ENCODE measurements at places on chromosomes 6 and 20.

DNA sequence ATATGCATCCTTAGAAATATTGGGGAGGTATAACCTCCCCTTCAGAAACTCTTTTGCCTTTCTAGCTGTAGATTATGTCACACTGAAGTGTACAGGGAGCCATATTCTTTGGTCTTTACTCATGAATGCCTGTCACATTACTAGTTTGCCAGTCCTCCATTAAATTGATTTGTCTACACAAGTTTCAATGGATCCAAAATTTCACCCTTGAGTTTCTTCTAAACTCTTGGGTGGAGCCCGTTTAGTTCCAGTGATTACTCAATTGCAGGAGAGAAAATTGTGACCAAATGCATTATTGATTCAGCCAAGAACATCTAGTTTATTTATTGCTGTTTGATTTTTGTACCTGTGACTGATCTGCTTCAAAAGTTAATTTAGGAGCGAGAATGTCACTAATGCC is 60.4 kb upstream of the TFB1M start:
- no peak for DNase-seq

DNA sequence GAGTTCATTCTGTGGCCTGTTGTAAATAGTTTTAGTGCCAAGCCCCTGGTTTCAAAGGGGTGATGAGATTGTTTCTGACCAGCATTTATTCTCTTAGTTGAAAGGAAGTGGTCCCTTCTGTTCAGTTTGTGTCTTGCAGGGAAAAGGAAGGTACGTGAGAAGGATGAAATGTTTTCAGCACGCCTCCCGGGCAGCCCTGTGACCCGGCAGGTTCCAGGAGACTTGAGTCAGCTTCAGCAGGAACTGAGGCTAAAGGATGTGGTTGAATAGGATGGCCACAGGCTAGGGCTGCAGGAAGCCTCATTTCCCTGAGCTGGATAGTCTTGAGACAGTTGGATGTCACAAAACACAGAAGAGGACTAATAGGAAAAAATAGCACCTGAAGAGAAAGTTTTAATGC is 132.4 kb upstream of the SYNDIG1 start:
- no peak for DNase-seq

DNA sequence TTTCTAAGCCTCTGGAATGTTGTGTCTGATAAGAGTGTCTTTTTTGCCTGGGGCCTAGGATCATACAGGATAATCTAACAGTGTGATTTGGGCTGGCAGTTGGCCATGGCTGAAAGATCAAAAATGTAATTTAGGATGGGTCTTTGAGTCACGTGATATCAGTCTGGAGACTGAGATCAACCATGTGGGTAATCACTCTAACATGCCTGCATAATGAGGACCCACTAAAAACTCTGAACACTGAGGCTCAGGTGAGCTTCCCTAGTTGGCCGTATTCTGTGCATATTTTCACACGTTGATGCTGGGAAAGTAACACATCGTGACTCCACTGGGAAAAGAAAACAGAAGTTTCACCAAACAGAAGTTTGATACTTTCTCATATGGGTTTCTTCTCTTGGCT is 6.3 kb upstream of the MMS22L start:
- no peak for DNase-seq

- DNase-seq, result no peak
Measured at GRCh38 chr6:10857259-10857658, 18.9 kb upstream of the MAK start.

GRCh38 chr6:107585815-107586435 is 96.0 kb downstream of the SOBP start:
- DNase-seq, result no peak

DNA sequence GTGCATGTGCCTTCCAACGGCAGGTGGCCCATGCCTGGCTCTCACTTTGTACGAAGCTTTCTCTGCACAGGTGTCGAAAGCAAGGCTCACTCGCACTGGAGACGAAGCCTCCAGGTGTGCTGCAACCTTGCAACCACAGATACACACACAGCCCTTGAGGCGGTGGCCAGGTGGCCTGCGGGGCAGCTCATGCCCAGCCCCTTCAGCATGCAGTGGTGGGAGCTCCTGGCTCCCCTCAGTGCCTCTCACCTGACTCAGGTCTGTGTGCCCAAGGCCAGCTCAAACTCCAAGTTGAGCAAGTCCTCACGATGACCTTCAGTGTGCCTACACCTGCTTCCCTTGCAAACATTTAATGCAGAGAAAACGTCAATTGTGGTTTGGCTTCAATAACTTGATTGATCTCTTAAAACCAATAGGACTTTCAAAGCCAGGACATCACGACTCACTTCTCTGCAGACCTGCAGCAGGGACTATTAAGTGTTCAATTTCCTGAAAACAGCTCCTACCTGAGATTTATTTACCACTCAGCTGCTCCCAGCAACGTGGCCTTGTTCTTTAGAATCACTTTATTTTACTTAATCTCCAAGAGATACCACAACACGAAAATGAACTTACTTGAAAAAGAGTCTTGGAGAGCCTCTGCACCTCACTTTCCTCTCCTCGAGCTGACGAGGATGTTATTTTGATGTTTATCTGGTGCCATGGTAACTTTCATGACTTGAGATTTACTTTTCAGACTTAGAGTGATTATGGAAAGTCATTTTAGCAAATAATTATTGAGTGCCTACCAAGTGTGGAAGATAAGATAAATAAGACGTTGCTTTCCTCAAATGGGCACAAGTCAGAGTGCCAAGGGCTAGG is 86.3 kb downstream of the SLC22A23 start:
- no peak for DNase-seq

DNA sequence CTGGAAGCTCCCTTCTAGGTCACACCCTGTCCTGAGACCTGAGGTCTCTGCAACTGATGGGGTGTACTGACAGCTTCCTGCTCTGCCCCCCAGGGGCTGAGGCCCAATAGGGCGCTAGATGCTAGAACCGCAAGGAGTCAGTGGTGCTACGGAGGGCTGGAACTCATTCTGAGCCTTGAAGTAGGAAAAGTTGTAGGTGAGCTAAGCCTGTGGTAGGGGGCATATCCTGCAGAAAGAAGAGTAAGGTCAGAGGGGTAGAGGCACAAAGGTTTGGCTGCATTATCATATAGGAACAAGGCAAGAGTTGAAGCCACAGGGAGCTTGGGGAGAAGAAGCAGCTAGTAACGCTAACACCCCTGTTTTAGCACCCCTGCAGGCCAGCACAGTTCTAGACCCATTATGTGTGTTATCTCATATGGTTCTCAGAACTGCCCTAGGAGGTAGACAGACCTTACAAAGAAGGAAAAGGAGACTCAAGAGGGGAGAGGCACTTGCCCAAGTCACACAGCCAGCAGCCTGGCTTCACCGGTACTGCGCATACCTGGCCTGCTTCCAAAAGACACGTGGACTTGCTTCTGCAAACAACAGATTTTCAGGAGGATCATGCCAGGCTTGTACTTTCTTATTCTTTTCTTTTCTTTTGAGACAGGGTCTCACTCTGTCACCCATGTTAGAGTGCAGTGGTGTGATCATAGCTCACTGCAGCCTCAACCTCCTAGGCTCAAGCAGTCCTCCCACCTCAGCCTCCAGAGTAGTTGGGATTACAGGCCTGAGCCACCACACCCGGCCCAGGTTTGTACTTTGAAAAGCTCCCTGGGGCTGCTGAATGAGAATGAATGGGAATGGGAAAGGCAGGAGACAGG is 156.1 kb downstream of the MRPL14 start:
- DNase-seq, result no peak

DNA sequence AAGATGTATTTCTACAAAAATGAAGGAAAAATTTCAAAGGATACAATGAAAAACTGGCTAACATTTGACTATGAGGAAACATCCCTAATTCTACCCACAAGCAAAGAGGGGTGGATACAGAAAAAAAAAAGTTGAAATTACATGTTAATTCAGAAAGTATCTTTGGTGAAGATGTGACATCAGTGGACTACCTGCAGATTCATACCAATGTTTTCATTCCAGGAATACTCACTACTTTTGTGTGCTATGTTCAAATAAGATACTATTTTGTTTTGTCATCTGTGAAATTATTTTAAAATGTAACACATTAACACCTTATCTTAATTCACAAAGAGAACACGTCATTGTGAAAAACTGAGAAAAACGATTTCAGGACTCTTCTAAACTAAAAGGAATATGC is 159.3 kb upstream of the SHLD1 start:
- DNase-seq, result no peak

DNA sequence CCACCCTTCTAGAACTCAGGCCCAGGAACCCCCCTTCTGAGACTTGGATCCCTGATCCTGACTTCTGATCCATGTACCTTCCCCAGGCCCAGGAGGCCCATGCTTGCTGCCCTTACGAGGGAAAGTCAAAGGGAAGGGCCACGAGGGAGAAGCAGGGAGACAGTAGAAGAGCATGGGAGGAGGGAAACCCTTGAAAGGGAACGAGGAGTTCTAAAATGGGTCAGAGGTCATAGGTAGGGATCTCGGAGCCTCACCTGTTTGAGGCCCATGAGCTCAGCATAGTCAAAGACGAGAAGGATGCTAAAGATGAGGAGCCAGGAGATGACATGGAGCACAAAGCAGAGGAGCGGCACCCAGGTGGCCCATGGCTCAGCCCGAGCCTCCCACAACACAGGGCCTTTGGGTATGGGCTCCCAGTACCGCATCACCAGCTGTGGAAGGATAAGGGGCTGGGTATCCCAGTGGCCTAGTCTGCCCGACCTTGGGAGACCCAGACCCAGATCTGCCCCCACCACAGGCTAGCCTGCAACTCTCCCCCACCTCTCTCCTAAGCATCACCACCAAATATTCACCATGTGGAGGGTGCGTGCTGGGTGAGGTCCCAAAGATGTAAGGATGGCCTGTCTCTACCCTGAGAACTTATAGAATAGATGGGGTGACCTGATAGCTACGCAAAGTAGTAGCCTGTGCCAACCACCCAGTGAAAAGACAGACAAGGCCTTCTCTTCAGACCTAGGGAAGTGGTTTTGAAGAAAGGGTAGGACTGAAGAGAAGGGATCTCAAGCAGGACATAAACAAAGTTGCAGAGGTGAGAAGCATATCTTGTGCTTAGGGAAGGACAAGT is 1.5 kb downstream of the NRM start:
- DNase-seq, result no peak

- no peak for DNase-seq
Measured at GRCh38 chr20:35888657-35889056, 65.6 kb downstream of the SCAND1 start.

- DNase-seq, result no peak
Measured at GRCh38 chr6:44653091-44653490, 265.6 kb downstream of the CDC5L start.

DNA sequence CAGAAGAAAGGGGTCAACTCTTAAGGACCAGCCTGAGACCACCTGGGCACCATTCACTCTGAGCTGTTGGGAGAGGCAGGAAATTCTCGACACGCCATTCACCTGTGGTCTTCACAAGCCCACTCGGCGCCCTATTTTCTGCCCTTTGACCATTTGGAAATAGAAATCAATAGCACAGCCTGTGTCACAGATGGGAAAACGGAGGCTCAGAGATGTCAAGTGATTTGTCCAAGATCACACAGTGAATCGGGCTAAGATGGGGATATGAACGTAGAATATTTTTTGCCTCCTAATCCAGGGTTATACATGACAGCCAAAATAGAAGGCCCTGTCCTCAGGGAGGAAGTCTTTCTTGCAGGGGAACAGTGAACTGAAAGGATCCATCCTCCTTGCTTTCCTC is 3.0 kb upstream of the APOBEC2 start:
- DNase-seq, result no peak

- no peak for DNase-seq
Measured at GRCh38 chr6:132253211-132253610, 148.1 kb downstream of the MOXD1 start.

DNA sequence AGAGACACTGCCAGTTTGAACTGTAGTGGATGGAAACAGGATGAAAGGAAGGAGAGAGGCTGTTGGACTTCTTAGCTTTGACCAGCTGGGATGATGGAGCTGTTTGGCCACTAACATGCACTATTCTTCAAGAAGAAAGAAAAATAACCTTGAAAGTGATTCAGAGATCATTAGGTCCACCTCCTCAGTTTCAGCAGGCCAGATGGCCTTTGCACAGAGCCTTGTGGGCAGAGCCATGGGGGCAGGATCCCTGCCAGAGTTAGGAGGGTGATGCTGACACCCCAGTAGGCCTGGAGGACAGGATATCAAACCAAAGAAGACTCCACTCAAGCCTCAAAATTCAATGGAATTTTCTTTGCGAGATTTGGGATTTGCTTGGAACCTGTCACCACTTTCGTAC is 74.5 kb upstream of the TMEM181 start:
- no peak for DNase-seq

DNA sequence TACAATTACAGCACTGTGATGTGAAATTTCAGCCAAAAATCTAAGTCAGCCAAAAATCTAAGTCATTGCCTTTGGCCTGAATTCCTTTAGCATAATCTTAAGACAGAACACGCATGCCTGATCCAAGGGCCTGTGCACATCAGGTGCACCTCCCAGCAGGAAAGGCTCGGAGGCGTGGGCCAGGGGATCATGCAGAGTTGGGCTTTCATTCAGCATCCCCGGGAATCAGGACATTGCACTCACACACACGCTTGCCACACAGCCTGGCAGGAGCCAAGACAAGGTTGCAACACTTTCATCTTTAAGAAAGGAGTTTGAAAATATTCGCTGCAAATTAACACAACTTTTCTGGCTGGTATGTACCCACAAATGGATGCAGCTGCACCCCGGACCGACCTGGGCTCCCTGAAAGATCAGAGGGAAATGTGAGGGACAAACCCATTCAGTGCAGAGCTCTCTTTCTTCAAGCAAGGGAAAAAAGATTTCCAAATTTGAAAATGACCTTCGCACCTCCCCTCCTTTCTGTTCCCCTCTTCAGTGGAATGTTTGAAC is 48.8 kb downstream of the ERMARD start:
- DNase-seq, result no peak
